Activated effector memory CD4-positive, alpha-beta T cell treated with Interleukin-2 at 50 U/mL for 16 hours (primary cell): ENCODE measurements at places on chromosomes 5 and 9.

DNA sequence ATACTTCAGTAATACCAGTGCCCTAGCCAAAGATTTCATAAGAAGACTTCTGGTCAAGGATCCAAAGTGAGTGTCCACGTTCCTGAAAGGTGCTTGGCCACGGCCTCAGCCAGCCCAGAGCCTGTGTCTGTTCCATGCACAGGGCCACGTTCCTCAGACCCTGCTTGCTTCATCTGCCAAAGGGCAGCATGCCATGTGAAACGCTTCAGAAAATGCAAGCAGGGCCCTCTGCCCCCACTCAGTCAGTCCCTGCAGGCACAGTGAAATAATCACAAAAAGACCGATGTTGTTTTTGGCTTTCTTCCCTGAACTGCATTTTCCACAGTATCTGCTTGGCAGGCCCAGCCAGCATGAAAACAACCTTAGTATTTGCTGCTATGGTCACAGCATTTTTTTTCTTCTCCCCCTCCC lies 85.5 kb upstream of the CTSL start:
- no peak for DNase-seq

- no peak for DNase-seq
Observed at GRCh38 chr5:9716838-9717281, 86.7 kb upstream of the TAS2R1 start.

GRCh38 chr5:90162324-90162723 lies 247.2 kb downstream of the CETN3 start:
- DNase-seq = no peak

DNA sequence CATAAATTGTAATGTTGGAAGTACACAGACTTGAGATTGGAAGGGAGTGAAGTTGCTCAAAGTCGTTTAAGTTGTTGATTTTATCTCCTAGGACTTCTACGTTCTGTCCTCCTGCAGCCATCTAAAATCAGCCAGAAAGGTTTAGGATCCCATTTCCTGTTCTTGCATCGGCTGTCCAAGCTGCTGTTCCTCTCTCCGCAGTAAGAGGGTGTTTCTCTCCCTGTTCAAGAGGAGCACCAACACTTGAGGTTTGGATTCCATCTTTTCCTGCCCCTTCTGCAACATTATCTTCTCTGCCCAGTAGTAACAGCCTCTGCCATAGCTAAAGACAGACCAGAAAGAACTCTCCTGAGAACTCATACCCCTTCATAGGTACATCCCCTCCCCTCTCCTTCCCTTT lies 373.4 kb downstream of the GADD45G start:
- DNase-seq = no peak

DNA sequence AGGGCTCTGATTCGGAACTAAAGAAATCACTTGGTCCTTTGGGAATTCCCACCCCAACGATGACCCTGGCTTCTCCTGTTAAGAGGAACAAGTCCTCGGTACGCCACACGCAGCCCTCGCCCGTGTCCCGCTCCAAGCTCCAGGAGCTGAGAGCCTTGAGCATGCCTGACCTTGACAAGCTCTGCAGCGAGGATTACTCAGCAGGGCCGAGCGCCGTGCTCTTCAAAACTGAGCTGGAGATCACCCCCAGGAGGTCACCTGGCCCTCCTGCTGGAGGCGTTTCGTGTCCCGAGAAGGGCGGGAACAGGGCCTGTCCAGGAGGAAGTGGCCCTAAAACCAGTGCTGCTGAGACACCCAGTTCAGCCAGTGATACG lies 83.4 kb downstream of the GOLPH3 start:
- DNase-seq = no peak

- DNase-seq = no peak
Observed at GRCh38 chr5:1299961-1300360, 5.1 kb upstream of the TERT start.

GRCh38 chr9:75939536-75940111 lies 49.2 kb downstream of the PCSK5 start:
- DNase-seq = no peak
